ENCODE measurements at places on chromosomes 16 and 17.

DNA sequence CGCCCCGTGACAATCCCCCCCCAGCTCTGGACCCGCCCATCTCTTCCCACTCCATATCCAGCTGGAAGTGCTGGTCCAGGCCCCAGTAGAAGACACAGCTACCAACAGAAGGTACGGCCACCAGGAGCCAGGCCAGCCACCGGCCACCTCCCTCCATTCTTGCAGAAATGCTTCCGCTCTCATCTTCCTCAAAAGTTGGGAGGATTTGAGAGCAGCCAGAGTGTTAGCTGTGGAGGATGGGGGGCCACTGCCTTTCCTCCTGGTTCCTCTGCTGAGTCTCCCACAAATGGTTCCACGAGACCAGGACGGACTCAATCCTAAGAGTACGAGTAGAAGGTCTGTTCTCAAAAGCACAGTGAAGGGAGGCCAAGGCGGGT, 78.3 kb downstream of the GAS7 start:
- no peak for DNase-seq

- DNase-seq, result no peak
Observed at GRCh38 chr17:80743181-80743771, 198.6 kb downstream of the RPTOR start.

GRCh38 chr17:56781906-56782305, 51.8 kb downstream of the C17orf67 start:
- DNase-seq, result no peak

- peak; percentile 49 for DNase-seq
Observed at GRCh38 chr17:75845058-75845711, 981 bp upstream of the UNC13D start.

DNA sequence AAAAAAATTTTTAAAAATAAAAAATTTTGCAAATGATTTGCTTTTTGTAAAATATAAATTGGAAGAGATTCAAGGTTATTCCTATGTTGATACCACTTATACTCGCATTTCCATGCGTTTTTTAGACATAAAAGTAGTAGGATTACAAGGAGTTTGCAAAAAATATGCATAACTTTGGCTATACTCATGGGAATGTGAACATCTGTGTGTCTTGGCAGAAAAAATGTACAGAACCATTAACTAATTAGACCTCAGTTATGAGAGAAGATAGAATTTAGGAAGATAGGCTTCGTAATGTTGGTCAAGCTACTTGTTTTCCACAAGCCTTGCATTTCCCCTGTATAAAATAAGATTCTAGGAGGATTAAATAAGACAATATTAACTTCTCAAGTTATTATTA, 61.1 kb upstream of the VPS4A start:
- DNase-seq, result no peak

DNA sequence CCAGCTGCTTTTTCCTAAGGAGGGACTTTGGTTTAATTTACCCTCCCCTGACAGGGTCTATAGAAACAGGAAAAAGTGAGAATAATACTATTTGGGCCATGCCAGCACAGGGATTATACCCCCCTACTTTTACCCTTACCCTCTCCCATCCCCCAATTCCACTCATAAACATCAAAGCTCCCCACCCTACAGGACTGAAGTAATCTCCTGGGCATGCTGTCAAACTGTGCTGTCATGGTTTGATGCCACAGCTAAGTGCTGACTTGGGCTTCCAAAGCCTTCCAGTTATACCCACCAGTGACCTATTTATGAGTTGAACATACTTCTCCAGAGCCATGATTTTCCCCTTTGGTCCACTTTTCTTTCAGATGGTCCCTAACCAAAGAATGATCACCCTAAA, 12.8 kb downstream of the PHF12 start:
- DNase-seq, result no peak
